ENCODE measurements at places on chromosomes 4 and X.

- no peak for DNase-seq
Measured at GRCh38 chr4:48667148-48667547, 112.9 kb downstream of the FRYL start.

DNA sequence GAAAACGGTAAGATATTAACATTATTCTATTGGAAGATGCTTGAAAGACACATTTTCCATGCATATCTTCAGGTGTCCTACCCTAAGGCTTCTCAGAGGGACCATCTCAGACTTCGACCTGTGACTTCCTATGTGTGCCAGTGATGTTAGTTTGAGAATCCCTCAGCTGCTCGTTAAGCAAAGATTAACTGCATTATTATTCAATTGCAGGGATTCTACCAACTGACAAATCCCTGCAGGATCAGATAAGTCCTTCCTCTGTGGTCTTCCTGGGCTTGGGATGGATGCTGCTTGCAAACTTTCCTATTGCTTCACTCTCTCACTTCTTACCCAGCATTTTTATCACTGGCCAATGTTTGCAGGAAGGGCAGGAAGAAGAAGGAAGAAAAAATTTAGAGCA is 83.0 kb upstream of the PPARGC1A start:
- DNase-seq, result no peak

DNA sequence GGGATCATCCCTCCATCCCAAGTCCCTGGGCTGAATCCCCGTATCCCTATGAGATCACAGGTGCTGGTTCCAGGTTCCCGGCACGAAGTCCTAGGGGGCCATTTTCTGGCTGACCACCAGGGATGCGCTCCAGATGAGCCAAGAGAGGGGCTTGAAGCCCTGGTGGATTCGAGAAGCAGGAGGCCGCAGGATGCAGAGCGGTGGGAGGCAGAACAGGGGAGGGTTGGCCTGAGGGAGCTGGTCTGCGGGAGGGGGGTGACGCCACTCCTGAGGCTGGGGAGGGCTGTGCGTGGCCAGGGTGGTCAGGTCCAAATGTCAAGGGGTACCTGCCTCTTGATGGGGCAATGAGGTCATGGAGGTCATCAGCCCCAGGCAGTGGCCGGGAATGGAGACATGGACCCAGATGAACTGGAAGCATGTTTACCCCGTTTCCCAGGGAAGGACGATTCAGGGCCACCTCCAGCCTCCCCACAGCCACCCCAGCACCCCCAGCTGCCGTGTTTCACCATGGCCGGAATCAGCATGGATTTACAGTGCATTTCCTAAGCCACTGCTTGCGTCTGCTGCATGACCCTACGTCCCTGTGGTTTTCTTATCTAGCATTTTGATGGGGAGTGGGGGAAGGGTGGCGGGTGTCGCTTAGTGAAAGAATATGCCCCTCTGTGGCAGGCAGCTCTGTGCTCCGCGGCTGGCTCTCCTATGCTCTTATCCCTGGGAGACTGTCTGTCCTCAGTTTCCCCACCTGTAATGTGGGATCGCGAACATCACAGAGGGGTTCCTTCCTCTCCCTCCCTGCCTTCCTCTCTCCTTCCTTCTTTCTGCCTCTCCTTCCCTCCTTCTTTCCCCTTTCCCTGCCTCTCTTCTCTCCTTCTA is 17.0 kb upstream of the HTRA3 start:
- no peak for DNase-seq

DNA sequence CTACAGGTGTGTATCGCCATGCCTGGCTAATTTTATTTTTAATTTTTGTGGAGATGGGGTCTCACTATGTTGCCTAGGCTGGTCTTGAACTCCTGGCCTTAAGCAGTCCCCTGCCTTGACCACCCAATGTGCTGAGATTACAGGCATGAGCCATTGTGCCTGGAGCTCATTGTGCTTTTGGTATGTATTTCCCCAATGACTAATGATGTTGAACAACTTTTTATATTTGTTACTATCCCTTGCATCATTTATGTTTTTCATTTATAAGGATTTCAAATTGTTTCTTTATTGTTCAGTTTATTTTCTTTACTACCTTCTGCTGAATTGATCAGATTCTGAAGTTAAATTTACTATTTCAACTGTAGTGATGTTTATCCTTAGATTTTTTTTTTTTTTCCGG is 199.7 kb downstream of the CEP135 start:
- no peak for DNase-seq

DNA sequence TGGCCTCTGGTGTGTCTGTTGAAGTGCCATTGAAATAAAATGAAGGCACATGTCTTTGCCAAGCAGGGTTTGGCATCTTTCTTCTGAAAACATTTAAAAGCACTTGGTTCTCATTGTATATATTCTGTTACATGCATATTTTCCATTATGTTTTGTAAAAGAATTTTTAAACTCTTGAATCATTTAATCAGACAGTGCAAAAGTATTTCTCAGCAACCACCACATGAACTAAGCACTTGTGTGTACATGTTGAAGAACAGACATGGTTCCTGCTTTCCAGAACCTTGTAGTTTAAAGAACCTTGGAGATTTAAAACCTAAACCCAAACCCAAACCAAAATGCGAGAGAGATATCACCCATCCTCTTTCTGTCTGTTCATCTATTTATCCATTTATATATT is 220.3 kb upstream of the GIMD1 start:
- DNase-seq, result no peak

GRCh38 chr4:108049406-108049805 is 59.7 kb downstream of the HADH start:
- DNase-seq, result peak; percentile 45

Data from CD4-positive, alpha-beta T cell treated with Interleukin-12 subunit alpha and Interleukin-12 subunit beta, for 1 hour (primary cell).